ENCODE measurements at places on chromosomes 1 and 21. TPM values are rescaled to one million over a fixed set of nuclear protein-coding genes. Genes with fewer than 3 reads are reported as not detected.

The HMGCS2 gene
- not detected for total RNA-seq

The CFHR5 gene
- total RNA-seq: not detected

The LCE6A gene
- not detected for total RNA-seq

The ANKRD13C gene
- 6.2 TPM for total RNA-seq

The ETNK2 gene
- total RNA-seq: 4.2 TPM

The GBP5 gene
- 0.03 TPM for total RNA-seq

The RBM8A gene
- 207 TPM for total RNA-seq

The SPRR2A gene
- not detected for total RNA-seq

The RNU1-1 gene
- total RNA-seq: not detected

The CFAP107 gene
- not detected for total RNA-seq

The WNT9A gene
- 8.7 TPM for total RNA-seq

The USH2A gene
- not detected for total RNA-seq

The EDEM3 gene
- 6.0 TPM for total RNA-seq

The LRRC53 gene
- not detected for total RNA-seq

The SPATA17 gene
- total RNA-seq: 2.8 TPM

The OR2T27 gene
- not detected for total RNA-seq

The GREM2 gene
- 0.13 TPM for total RNA-seq

The PROX1 gene
- 0.12 TPM for total RNA-seq

The LGALS8 gene
- total RNA-seq: 32.1 TPM

The LAD1 gene
- 0.56 TPM for total RNA-seq

The MCOLN2 gene
- total RNA-seq: 2.8 TPM

The NUF2 gene
- total RNA-seq: 33.2 TPM

The FAM131C gene
- 18.6 TPM for total RNA-seq

The CLCA1 gene
- total RNA-seq: not detected

The SLC6A9 gene
- total RNA-seq: 14.5 TPM

The SAMD13 gene
- 0.65 TPM for total RNA-seq

Measured in A549 treated with CORT108297 at 1 μM for 4 hours (cell line).